Cerebellar cortex (tissue), 1 donor: ENCODE measurements at places on chromosomes 7 and 10.

DNA sequence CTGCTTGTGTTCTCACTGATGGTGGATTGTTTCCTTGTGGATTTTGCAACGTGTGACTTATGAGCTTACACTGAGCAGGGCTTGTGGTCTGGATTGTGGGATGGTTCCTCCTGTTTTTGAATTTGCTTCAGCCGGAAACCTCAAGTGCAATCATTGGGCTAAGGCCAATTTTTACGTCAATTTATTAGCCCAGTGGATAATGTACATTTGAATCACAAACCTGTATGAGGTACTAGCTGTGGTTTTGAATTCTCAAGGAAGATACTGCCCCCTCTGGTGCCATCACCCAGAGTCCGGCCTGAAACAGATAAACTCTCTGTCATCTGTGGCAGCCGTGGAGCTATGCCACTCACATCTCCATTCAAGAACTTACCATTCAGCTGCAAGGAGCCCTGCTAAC is 7.3 kb upstream of the ZNF777 start:
- DNase-seq, result no peak

DNA sequence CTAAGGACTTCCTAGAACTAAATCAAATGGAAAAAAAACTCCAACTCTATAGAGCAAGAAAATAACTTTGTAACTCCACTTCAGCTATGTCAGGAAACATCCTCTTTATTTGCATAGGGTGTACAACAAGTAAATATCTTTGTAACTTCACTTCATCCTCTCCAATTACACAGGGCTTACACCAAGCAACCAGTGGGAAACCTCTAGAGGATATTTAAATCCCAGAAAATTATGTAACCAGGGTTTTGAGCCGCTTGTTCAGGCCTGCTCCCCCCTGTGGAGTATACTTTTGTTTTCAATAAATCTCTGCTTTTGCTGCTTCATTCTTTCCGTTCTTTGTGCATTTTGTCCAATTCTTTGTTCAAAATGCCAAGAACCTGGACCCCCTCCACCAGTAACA is 22.2 kb downstream of the LIPJ start:
- no peak for DNase-seq

GRCh38 chr10:44936314-44936975 is 23.2 kb upstream of the RASSF4 start:
- DNase-seq, result no peak

GRCh38 chr10:1509011-1509530 is 228.3 kb downstream of the ADARB2 start:
- DNase-seq, result no peak

- DNase-seq, result no peak
Measured at GRCh38 chr7:32223071-32223650, 153.0 kb upstream of the PDE1C start.

GRCh38 chr7:104935276-104935675 is 78.7 kb upstream of the KMT2E start:
- DNase-seq, result no peak

- no peak for DNase-seq
Measured at GRCh38 chr7:24835643-24836042, 78.4 kb upstream of the GSDME start.

- no peak for DNase-seq
Measured at GRCh38 chr7:27082171-27082570, 13.6 kb downstream of the HOXA1 start.

DNA sequence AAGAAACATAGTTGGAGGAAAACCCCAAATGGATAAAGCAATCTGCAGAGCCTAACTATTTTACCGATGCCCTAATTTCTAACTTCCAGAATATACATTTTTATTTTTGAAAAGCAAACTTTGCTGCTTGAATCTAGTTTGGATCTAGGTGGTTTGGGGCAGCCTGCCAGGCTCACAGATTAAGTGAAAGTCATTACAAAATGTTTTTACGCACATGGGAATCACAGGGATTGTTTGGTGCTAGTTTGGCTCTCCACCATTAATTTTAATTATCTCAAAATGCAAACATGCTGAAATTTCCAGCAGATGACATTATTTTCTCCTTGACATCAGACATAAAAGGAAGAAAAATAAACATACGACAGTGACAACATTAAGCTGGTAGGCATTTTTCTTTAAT is 166.7 kb upstream of the INHBA start:
- no peak for DNase-seq

DNA sequence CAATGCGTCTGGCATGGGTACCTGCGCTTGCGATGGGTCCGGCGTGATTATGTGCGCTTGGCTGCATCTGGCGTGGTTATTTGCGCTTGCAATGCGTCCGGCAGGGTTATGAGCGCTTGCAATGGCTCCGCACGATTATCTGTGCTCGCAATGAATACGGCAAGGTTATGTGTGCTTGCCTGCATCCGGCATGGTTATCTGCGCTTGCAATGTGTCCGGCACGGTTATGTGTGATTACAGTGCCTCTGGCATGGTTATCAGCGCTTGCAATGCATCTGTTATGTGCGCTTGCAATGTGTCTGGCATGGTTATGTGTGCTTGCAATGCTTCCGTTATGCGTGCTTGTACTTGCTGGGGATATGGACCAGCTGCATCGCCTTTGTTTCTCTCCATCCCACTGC is 37.7 kb downstream of the RBAK start:
- no peak for DNase-seq
